Spleen (tissue), 13 donors: ENCODE measurements at places on chromosomes 11 and 22.

DNA sequence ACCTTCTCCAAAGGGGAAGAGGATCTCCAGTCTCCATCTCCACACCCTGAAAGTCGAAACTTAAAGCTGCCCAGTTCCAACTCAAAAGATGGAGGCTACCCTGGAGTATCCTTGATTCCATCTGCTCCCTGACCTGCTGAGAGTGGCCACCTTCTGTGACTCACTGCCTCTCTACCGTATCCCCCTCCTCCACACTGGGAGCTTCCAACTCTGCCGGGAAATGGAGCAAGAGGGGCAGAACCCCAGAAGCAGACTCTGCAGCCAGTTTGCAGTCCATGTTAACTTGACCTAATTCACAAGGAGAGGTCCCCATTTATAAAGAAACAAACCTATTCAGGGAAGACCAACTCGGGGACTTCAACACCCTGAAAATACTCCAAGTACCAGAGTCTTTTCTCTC, 22.0 kb upstream of the IRAG1 start:
- no peak for DNase-seq

GRCh38 chr22:25478528-25478927, 85.9 kb upstream of the GRK3 start:
- DNase-seq, result no peak

- DNase-seq, result no peak
Observed at GRCh38 chr11:42407341-42407740, 904.5 kb upstream of the API5 start.

DNA sequence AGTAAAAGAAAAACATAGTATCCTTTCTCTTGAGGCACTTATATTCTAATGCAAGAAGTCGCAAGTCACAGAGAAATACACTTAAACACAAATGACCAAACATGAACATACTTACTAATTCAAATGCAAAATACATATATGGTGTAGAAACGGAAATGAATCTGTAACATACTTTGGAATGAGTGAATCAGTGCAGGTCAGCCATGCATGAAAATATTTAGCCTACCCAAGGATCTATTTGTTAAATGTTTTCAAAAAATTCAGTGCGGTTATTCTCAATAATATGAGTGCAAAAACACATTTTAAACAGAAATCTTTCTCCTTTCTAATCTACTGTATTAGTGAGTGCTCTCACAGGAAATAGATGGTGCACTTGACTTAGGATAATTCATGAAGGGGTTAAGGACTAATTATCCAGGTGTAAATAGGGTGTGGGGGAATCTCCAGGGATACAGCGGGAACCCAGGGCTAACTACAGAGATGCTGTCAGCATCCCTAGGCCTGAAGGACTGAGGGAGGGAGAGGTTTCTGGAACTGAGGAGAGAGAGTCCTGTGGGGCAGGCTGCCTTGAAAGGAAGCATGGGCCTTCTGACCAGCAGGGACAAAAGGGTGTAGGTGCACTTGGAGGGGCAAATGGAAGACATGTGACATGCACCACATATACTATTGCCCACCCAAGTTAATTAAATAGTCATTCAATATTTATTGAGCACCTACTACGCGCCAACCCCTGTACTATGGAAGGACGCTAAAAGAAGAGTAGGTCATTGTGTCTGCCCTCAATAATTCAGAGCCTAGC, 139.2 kb downstream of the MAML2 start:
- no peak for DNase-seq
